ENCODE measurements at places on chromosomes 2 and 18.

DNA sequence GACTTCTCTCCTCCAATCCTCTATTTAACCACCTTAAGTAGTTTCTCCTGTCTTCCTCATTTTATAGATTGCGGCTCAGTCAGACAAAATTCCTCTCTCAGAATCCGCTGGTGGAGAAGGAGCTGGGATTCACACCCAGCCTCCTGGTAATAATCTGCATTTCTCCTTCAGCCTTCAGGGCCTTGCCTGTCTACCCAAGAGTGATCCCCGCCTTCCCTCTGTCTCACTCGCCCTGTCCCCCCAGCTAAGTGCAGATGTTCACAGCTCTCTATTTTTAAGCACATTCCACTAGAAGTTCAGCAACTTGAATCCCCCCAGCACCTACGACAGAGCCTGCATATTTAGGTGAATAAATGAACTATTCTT, 212.5 kb upstream of the HAAO start:
- no peak for DNase-seq

- DNase-seq, result no peak
Observed at GRCh38 chr2:21326152-21326551, 202.4 kb downstream of the TDRD15 start.

- no peak for DNase-seq
Observed at GRCh38 chr2:182807319-182807718, 59.1 kb downstream of the FRZB start.

GRCh38 chr2:232609607-232610006, 23.8 kb upstream of the EFHD1 start:
- no peak for DNase-seq

DNA sequence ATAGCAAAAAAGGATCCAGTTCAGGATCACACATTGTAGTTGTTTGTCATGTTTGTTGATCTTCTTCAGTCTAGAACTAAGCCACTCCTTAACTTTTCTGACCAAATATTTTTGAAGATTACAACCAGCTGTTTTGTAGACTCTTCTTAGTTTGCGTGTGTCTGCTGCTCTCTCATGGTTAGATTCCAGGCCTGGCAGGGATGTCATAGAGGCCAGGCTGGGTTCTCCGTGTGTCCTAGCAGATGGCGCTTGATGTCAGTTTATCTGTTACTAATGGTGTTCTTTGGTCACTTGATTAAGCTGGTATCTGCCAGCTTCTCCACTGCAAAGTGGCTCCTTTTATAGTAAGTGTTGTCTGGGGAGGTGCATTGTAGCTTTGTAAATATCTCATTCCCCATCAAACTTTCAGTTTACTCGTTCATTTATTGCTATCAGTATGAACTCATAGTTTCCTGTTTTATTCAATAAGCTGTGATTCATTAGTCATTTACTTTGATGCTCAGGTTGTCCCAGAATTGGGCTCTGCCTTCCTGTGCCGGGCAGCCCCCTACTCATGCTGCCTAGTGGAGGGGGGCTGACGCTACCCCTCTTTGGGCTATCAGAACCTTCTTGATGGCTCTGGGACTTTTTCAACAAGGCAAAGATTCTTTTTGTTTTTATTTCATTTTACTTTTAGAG, 42.1 kb downstream of the GRHL1 start:
- no peak for DNase-seq

- no peak for DNase-seq
Observed at GRCh38 chr2:158357699-158358098, 98.9 kb downstream of the CCDC148 start.
